ENCODE measurements at places on chromosomes 7 and 10.
A peak's percentile ranks its signal among the peaks of the same experiment; 100 is the strongest.

DNA sequence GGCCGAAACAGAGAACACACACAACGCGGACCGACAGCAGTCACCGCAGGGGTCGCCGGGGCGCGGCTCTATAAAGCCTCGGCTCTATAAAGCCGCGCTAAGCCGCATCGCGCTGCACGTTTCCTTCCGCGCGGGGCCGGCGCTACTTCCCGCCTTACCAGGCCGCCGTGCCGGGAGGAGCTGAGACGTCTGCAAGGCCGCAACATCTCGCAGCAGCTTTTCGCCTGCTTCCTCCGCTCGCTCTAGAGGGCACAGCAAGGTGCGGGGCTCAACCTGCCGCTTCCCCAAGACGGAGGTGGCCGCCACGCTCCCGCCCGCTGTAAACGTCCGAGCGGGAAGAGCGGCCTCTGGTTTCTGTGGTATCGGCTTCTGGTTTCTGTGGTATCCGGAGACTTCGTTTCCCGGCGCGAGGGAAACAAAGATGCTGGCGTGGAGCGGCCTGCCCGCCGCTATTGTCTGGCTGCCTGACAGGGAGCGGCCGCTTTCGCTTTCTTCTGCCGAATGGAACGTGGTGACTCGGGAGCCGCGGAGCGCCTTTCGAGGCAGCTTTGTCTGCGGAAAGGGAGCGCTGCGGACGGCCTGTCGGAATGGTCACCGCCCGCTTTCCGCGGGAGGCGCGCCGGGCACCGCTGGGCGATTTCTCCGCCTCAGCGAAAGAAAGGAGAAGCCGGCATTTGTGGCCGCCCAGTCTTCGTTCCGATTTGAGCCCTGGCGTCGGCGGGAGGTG, 91.8 kb downstream of the SPAG6 start:
- DNase-seq = peak; percentile 16

DNA sequence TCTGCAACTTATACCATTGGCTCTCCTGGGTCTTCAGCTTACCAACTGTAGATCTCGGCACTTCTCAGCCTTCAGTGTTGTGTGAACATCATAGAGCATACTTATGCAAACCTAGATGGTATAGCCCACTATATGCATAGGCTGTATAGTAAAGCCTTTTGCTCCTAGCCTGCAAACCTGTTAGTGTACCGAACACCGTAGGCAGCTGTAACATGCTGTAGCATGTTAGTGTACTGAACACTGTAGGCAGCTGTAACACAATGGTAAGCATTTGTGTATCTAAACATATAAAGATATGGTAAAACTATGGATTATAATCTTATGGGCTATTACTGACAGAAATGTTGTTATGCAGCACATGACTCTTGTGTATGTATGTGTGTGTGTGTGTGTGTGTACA, 256.9 kb downstream of the WDR11 start:
- no peak for DNase-seq

DNA sequence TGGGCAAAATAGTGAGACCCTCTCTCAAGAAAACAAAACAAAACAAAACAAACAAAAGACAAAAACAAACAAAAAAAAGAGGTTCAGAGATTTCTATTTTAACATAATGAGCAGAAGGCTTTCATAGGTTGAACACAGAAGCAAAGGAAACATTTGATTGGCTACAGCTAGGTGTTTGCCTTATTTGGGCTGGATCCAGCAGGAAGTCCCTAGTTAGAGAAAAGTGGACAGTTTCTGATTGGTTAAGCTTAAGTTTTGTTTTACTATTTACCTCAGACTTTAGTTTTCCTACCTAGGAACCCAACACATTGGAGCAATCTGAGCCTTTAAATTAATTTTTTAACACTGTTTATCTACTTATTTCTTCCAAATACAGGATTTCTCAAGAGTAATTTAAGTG, 566.5 kb upstream of the PCDH15 start:
- no peak for DNase-seq

- DNase-seq = no peak
These were observed 694.2 kb upstream of the FZD8 start for GRCh38 chr10:36336315-36336714.

GRCh38 chr7:38889079-38889478, 19.9 kb downstream of the VPS41 start:
- DNase-seq = no peak

DNA sequence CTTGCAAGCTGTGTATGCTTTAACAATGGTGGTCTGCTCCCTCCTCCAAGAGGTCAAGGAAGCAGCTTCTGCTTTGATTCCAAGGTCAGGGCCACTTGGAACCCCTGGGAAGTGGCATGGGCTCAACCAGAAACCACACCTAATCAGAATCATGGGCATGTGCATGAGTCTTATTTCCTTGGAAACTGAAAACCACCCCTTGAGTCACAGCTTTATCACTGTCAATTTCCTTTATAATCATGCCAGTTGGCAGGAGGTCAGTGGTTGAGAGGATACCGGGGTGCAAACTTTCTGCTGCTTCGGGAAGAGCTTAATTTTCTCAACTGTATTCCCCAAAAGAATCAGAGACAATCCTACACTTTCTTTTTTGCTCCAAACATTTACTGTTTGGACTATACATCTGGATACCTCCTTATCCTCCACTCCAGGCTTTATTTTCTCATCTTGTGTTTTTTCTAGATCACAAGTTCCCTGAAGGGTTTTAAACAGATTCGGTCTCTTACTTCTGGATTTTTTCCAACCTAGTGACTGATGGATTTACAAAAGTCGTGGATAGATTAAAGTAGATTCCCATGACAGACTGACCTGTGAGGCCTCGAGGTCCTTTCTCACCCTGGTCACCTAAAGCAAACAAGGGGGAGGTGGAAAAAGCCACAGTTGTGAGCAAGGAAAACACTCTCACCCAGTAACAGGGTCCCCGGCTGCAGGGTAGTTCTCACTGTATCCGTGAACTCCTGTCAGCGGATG, 36.0 kb downstream of the COL17A1 start:
- no peak for DNase-seq

DNA sequence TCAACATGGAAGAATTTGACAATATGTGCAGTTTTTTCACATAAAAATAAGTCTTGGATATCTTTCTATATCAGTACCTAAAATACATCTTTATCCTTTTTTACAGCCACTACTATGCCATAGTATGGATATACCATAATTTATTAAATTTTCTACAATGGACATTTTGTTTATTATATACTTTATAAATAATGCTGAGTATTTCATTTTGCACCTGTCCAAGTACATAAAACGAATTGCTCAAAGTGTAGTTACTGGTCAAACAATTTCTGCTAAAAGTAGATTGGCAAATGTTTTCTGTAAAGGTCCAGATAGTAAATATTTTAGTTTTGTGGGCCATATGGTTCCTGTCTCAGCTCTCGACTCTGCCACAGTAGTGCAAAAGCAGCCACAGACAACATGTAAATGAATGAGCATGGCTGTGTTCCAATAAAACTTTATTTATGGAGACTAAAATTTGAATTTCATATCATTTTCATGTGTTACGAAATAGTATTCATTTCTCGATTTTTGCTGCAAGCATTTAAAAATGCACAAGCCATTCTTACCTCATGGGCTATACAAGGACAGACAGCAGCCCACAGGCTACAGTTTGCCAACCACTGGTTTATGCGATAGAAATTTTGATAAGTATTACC, 96.9 kb upstream of the STEAP1B start:
- DNase-seq = no peak

Measured in NCI-H2107 (cell line).